Activated T-cell treated with anti-CD3 and anti-CD28 coated beads, Interleukin-2, amount 50 U/mL, for 24 hours (primary cell): ENCODE measurements at places on chromosomes 12 and 14.

DNA sequence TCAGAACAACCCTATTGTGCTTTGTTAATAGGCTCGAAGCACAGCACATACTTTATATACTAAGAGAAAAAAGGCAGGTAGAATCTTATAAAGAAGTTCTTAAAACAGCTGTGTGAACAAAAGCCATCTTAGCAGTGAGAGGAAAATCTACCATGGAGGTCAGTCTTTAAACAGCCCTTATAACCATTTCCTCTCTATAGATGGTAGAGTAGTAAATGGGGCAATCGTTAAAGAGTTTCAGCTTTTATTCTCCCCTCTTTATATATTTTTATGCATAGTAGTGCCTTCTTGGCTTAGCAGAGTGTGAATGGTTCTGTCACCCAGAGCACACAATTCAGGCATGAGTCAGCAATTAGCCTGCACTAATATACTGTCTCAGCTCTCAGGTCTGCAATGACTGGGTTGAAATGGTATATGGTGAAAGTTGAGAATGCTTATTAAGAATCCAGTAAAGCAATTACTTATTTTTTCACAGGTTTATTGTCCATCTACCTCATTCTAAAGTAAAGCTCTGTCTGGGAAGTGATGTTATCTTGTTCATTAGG, 305.0 kb downstream of the NELL2 start:
- DNase-seq = no peak

DNA sequence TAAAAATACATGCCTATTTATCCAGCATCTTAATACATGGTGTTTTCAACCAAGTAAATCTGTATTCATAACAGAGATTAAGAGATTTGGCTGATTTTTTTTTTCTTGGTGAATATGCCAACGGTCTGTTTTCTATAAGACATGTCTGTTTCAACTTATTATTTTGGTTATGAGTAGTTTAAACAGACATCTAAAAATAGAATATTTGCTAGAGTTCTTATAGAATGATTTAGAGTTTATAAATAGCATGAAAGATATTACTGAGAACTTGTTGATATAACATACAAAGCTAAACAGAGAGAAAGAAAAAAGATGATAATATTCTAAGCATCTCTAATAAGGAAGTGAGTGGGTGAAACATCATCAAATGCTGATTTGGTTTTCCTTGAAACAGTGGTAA, 199.9 kb downstream of the CCDC91 start:
- no peak for DNase-seq

GRCh38 chr12:47834199-47834903, 14.6 kb upstream of the HDAC7 start:
- DNase-seq = no peak

DNA sequence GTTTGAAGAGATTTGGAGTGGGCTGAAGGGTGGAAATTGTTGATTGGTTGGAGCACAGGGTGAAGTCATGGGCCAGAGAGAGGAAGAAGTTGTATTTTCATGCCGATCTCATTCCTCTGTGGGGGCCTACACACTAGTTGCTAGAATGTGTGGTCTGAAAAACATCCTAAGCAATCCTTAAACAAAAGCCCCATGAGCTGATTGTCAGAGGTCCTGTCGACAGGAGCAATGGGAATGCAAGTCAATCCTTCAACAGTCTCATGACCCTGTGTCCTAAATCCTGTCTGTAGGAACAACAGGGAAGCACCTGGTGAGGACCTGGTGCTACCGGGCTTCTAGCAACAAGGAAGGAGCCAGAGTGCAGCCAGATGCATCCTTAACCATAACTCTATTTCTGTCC, 324.0 kb upstream of the TMEM132C start:
- DNase-seq = no peak

- peak; percentile 54 for DNase-seq
These were observed 24.6 kb upstream of the MGP start for GRCh38 chr12:14910090-14910915.

- DNase-seq = no peak
These were observed 44.8 kb downstream of the EP400 start for GRCh38 chr12:131994589-131994988.

DNA sequence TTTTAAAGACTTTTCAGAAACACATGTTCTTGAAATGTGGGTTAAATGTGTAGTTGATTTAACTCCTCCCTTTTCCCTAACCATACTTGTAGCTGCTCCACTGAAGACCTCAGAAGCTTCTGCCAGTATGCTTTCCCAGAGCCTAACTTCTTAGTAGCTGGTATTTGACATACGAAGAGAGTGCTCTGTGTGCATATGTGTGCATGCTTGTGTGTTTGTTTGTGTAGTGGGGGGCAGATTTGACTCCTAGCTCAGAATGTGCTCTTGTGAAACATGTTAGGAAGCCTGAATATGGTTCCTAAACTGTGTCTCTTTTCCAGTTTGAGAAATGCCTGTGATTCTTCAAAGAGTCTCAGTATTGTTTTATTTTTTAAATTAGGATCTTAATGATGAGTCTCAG, 420.4 kb downstream of the PCNX1 start:
- DNase-seq = no peak

DNA sequence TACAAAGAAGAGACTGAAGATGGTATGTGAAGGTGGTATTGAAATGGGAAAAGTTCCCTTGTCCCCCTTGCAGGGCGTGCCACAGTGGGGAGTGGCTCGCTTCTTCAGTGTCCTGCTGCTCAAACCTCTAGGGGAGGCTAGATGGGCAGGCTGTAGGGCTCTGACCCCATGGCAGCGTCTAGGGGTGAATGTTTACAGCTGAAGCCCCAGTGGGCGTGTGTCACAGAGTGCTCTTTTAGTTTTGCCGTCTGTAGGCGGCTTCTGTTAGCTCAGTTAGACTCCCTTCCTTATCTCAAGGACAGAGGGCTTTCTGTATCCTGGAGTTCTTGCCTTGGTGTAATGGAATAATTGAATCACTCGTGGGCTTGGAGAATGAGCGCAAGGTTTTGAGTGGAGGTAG, 266.2 kb downstream of the RAD51B start:
- no peak for DNase-seq

DNA sequence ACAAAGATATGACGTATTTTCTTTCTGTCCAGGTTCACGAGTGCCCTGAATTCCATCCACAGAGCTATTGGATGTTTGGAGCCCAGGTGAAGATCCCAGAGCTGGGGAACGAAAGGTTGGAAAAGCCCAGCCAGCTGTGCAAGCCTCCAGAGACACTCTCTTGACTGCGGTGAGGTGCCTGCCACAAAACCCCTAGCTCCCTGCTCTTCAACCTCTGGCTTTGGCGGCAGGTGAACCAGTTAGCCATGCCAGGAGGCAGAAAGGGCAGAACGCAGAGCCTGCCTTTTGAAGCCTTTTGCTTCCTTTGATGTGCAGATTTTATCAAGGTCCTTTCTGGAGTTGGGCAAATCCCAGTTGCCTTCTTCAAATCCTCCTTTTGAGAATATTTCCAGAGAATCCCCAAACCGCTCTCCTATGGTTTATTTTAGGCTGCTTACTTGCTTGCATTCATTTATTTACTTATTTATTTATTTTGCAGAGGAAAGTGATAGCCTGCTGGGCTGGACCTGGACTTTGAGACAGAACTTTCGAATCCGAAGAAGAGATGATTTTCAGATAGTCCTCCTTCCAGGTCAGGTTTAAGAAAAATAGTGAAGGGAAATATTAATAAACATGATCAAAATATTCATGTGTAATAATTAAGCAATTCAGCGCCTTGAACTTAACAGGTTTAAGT, 411.2 kb upstream of the TBX3 start:
- DNase-seq = no peak

GRCh38 chr12:22535478-22535877, 8.9 kb downstream of the C2CD5 start:
- no peak for DNase-seq

GRCh38 chr12:4086481-4086880, 187.1 kb upstream of the CCND2 start:
- no peak for DNase-seq

DNA sequence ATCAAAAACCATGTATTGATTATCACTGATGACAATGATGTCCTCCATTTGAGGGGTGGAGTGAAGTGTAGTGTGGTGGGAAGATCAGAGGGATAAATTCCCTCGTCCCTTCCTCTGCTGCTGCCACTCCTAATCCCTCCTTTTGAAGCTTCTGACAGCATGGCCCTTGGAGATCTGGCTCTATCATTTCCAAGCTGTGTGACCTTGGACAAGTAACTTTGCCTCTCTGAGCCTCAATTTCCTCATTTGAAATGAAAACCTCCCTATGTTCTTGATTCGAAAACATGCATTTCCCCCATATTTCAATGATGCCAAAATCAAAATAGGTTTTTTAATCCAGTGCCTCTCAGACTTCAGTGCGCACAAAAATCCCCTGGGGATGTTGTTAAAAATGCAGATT, 231.6 kb downstream of the RBM19 start:
- no peak for DNase-seq
